Activated CD4-positive, alpha-beta memory T cell treated with anti-CD3 and anti-CD28 coated beads, Interleukin-2, amount 10 ng/mL, durations not matched to agents 7 days and 5 days (primary cell): ENCODE measurements at places on chromosomes 3 and 15. TPM values are rescaled to one million over a fixed set of nuclear protein-coding genes. Genes with fewer than 3 reads are reported as not detected.

Gene FILIP1L
- total RNA-seq: 2.0 TPM

GRCh38 chr3:188516515-188516914 is 362.6 kb downstream of the LPP start:
- no peak for DNase-seq
- H3K27me3 ChIP-seq: no peaks in the 10 kb centered on the region
- H3K36me3 ChIP-seq: peaks cover 3% of the 10 kb centered on the region
- H3K27ac ChIP-seq: no peak overlapping the region
- no peak overlapping the region for H3K4me3 ChIP-seq

Gene CCDC54
- not detected for total RNA-seq

GRCh38 chr3:18830087-18830486 is 318.2 kb upstream of the KCNH8 start:
- H3K4me1 ChIP-seq: peaks cover 6% of the 10 kb centered on the region
- no peak for DNase-seq
- no peaks in the 10 kb centered on the region for H3K36me3 ChIP-seq
- no peak overlapping the region for H3K27ac ChIP-seq

Gene FYTTD1
- total RNA-seq: 45.1 TPM

- no peaks in the 10 kb centered on the region for H3K36me3 ChIP-seq
- H3K27ac ChIP-seq: no peak overlapping the region
- no peaks in the 10 kb centered on the region for H3K4me1 ChIP-seq
- no peak for DNase-seq
- no peaks in the 10 kb centered on the region for H3K27me3 ChIP-seq
These were observed 891.9 kb downstream of the ROBO1 start for GRCh38 chr3:78875851-78876250.

Gene ANKDD1A
- total RNA-seq: 14.2 TPM

DNA sequence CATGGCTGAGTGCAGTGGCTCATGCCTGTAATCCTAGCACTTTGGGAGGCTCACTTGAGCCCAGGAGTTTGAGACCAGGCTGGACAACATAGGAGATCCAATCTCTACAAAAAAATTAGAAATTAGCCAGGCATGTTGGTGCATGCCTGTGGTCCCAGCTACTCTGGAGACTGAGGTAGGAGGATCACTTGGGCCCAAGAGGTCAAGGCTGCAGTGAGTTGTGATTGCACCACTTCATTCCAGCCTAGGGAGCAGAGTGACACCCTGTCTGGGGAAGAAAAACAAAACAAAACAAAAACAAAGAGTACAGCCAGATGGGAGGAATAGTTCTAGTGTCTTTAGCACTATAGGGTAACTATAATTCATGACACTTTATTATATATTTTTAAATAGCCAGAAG is 26.2 kb upstream of the COMMD4 start:
- peaks cover 49% of the 10 kb centered on the region for H3K27me3 ChIP-seq
- H3K36me3 ChIP-seq: peaks cover 3% of the 10 kb centered on the region
- H3K27ac ChIP-seq: no peak overlapping the region
- no peak overlapping the region for H3K4me3 ChIP-seq
- DNase-seq: no peak

- H3K4me3 ChIP-seq: no peak overlapping the region
- H3K27me3 ChIP-seq: peaks cover 7% of the 10 kb centered on the region
- H3K36me3 ChIP-seq: no peaks in the 10 kb centered on the region
- H3K4me1 ChIP-seq: peaks cover 18% of the 10 kb centered on the region
These were observed 26.3 kb downstream of the FEM1B start for GRCh38 chr15:68303560-68304436.

GRCh38 chr3:108030960-108031359 is 59.9 kb downstream of the CD47 start:
- no peak overlapping the region for H3K27ac ChIP-seq
- no peak overlapping the region for H3K4me3 ChIP-seq
- no peaks in the 10 kb centered on the region for H3K27me3 ChIP-seq
- DNase-seq: no peak
- peaks cover 6% of the 10 kb centered on the region for H3K4me1 ChIP-seq
- peaks cover 43% of the 10 kb centered on the region for H3K36me3 ChIP-seq

GRCh38 chr3:71080517-71081083 is 502.9 kb downstream of the FOXP1 start:
- DNase-seq: no peak
- H3K4me1 ChIP-seq: peaks cover 69% of the 10 kb centered on the region
- peaks cover 43% of the 10 kb centered on the region for H3K36me3 ChIP-seq
- no peaks in the 10 kb centered on the region for H3K27me3 ChIP-seq
- H3K27ac ChIP-seq: no peak overlapping the region
- H3K4me3 ChIP-seq: no peak overlapping the region

Gene B2M
- total RNA-seq: 9,723 TPM

Gene PP2D1
- total RNA-seq: not detected

GRCh38 chr15:92883163-92883875 is 16.8 kb upstream of the CHD2 start:
- H3K27ac ChIP-seq: peak overlapping the region; percentile 98
- H3K4me3 ChIP-seq: peak overlapping the region; percentile 96
- peak; percentile 42 for DNase-seq
- H3K27me3 ChIP-seq: no peaks in the 10 kb centered on the region

DNA sequence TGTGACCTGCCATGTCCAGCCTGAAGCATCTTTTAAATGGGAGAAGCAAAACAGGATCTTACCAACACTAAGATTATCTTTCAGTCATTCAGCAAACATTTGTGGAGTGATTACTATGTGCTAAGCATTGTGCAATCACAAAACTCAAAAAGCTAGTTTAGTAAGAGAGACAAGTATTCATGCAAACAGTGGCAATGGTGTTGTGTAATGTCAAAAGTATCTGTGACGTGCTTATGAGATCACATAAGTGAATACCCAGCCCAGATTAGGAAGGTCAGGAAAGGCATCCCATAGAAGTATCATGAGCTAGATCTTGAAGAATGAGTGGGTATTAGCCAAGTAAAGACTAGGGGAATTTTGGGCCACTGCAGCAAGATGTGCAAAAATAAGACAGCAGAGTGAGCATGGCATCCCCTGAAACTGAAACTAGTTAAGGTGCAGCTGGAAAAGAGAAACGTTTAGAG is 32.1 kb downstream of the SEC62 start:
- no peak for DNase-seq
- H3K27me3 ChIP-seq: no peaks in the 10 kb centered on the region
- no peak overlapping the region for H3K4me3 ChIP-seq
- H3K27ac ChIP-seq: no peak overlapping the region
- peaks cover 24% of the 10 kb centered on the region for H3K36me3 ChIP-seq

DNA sequence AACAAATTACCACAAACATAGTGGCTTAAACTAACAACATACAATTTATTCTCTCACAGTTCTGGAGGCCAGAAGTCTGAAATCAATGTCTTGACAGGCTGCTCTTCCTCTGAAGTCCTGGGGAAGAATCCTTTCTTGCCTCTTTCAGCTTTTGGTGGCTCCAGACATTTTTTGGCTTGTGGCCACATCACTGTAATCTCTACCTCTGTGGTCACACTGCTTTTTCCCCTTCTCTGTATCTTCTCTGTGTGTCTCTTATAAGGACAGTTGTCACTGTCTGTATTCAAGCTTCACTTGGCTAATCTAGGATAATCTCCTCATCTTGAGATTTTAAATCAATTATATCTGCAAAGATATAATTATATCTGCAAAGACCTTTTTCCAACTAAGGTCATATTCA is 80.3 kb upstream of the ABHD2 start:
- no peaks in the 10 kb centered on the region for H3K36me3 ChIP-seq
- H3K27ac ChIP-seq: no peak overlapping the region
- DNase-seq: no peak
- peaks cover 25% of the 10 kb centered on the region for H3K27me3 ChIP-seq

GRCh38 chr15:47846128-47846868 is 129.0 kb downstream of the SEMA6D start:
- no peak overlapping the region for H3K4me3 ChIP-seq
- H3K36me3 ChIP-seq: no peaks in the 10 kb centered on the region
- DNase-seq: no peak
- H3K27me3 ChIP-seq: no peaks in the 10 kb centered on the region
- H3K27ac ChIP-seq: no peak overlapping the region

DNA sequence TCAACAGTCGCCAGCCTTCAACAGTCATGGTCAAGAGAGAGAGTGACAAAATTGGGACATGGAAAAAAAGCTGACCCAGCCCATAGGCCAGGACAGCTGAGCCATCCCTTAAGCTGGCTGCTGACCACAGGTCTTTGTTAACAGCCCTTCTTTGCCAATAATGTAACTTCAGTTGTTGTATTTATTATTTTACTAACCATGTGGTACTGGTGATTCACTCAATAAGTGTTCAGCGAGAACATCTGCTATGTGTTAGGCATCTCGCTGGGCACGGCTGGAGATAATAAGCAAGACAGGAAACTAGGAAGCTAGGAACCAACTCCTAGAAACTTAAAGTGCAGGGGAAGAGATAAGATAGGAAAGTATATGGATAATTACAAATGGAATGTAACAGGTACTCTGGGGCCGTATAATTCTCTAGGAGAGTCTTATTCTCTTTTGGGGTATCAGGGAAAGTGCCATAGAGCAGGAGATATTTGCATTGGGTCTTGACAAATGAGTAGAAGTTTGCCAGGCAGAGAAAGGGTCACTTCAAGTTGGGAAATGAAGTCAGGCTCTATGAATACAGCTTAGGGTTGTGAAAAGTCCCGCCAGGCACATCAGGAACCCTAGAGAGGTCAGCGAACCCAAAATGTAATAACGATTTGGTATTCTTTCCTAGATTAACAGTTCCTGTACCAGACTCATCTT is 84.0 kb upstream of the TRA2B start:
- no peaks in the 10 kb centered on the region for H3K36me3 ChIP-seq
- DNase-seq: no peak
- peaks cover 25% of the 10 kb centered on the region for H3K27me3 ChIP-seq
- H3K4me1 ChIP-seq: no peaks in the 10 kb centered on the region
- H3K27ac ChIP-seq: no peak overlapping the region
